B cell (primary cell): ENCODE measurements at places on chromosomes 16 and 17. TPM values are rescaled to one million over a fixed set of nuclear protein-coding genes. Genes with fewer than 3 reads are reported as not detected.
A peak's percentile ranks its signal among the peaks of the same experiment; 100 is the strongest.

GRCh38 chr17:44065668-44066203 is 735 bp downstream of the LSM12 start:
- peak; percentile 56 for DNase-seq

DNA sequence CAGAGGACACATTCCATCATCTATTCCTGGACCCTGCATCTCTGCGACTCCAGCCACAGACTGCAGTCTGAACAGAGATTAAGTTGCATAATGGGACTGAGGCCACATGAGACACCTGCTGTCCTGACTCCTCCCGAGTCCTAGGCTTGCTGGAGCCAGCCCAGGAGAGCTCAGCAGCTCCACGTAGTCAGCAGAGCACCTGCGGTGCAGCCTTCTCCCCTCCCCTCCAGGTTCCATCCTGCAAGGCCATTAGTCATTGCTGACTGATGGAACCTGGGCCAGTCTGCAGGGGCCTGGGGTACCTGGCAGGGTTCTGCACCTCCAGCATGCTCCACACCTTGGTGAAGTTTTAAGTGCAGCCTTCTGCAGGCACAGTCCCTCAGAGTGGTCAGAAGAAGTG is 76.7 kb downstream of the PLD6 start:
- no peak for DNase-seq

The TEKT1 gene
- polyA plus RNA-seq, result not detected in 2 replicates

The AGRP gene
- polyA plus RNA-seq, result not detected in 2 replicates

The FOXL1 gene
- polyA plus RNA-seq, result not detected in 2 replicates

DNA sequence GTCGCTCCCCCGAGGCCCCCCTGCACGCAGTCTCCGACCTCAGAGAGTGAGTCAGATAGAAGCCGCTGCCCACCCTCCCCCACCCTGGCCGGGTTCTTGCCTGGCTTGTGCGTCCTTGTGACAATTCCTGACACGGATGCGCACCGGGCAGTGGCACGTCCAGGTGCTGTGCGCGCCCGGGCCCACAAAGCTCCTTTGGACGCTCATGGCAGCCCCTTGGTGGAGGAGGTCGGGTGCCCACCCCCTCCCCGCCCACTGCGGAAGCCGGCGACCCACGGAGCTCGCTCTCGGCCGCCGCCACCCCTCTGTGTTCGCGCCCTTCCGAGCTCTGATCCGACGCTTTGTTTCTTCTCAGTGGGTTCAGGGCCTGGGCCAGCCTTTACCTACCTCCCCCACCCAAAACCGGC is 662 bp upstream of the TUBB3 start:
- DNase-seq, result no peak

DNA sequence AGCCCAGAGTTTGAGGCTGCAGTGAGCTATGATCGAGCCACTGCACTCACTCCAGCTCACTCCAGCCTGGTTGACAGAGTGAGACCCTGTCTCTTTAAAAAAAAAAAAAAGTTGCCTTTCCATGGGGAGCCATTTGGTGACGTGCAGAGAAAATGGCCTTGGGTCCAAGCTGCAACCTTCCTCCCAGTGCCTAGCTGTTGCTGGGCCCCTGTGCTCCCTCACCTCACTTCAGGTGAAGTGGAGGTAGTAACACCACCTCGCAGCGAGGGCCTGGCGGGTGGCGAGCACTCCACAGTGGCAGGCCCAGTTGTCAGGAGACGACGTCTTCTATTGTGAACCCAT is 17.4 kb downstream of the SYT17 start:
- DNase-seq, result no peak

DNA sequence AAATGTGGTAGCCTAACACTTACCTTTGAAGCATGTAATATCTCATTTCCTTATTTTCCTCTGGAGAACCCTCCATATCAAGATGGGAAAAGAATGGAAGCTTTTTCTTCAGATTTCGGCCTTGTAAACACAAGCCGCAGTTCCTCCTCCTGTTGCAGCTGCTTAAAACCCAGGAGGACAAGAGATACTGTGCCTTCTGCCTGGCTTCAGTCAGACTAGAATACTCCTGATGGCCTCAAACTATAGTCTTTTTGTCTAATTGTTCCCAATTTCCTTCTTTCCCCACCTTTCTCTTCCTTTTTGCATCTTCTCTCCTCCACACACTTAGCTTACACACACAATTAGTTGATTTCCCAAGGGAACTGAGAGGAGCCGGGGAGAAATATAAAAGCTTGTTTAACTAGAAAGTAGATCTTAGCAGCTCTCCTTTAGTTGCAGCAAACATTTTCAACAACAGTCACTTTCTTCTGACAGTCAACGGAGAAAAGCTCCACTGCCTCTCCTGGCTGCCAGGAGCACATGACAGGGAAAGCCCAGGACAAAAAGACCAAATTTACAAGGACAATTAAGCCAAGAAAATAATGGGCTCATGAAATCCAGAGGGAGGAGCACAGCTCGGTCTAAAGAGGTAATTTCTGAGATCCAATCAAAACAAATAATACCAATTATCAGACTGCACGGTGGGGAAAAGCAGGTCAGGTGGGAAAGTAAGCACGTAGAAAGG is 76.4 kb upstream of the C17orf78 start:
- no peak for DNase-seq

GRCh38 chr17:45189009-45189408 is 27.3 kb downstream of the HEXIM2 start:
- no peak for DNase-seq

- DNase-seq, result no peak
These were observed 41.9 kb upstream of the RHBDL3 start for GRCh38 chr17:32223703-32224102.

GRCh38 chr16:2223942-2224486 is 623 bp downstream of the E4F1 start:
- no peak for DNase-seq

The ZNF771 gene
- 3.7 and 4.1 TPM in 2 replicates for polyA plus RNA-seq

GRCh38 chr16:89129378-89129777 is 35.7 kb downstream of the ACSF3 start:
- no peak for DNase-seq

GRCh38 chr17:62994931-62995330 is 28.9 kb downstream of the TANC2 start:
- no peak for DNase-seq

- DNase-seq, result no peak
These were observed 9.6 kb upstream of the ERN1 start for GRCh38 chr17:64139542-64139941.

The TRAF7 gene
- polyA plus RNA-seq, result 30.4 and 46.1 TPM in 2 replicates
